CD14-positive monocyte (primary cell): ENCODE measurements at places on chromosomes 6 and 20.

DNA sequence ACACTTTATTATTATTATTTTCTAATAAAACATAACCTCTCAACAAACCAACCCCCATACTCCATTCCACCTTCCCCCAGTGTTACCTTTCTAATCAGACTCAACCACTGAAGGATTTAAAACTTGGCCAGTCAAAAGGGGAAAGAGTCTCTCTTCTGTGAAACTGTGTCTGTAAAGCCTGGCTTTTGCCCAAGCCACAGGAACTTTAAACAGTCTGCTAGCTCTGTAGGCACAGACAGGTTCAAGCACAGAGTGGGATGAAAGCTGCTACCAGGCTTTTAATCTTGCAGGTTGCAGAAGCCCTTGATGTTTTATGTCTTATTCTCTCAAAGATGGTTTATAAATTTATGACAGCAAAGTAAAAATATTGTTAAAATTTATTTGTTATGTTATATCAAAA is 585.7 kb downstream of the TENT5A start:
- no peak for DNase-seq

DNA sequence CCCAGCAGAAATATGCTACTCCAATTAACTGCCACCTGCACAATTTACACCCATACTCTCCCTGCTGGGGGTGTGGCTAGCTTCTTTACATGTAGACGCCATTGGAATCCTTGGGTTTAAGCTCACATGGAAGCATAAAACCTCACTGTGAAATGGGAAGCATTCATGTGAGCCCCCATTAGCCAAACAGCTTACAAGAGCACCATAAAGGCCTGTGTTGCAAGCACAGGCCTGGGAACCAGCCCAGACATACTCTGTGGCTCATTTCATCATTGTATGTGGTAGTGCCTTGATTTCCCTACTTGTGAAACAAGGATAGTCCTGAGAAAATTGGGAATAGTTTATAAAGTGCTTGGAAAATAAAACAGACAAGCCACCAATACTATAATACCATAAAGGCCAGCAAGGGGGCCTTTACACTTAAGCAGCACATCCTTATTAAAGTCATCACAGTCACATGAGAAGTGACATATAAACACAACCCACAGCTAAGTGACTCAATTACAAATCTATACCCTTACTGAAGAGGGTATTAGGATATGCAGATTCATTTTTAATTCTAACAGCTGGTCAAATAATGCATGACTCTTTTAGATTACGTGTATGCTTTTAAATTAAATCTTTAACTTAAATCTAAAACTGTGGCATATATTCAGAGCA is 6.8 kb downstream of the ADNP start:
- no peak for DNase-seq

DNA sequence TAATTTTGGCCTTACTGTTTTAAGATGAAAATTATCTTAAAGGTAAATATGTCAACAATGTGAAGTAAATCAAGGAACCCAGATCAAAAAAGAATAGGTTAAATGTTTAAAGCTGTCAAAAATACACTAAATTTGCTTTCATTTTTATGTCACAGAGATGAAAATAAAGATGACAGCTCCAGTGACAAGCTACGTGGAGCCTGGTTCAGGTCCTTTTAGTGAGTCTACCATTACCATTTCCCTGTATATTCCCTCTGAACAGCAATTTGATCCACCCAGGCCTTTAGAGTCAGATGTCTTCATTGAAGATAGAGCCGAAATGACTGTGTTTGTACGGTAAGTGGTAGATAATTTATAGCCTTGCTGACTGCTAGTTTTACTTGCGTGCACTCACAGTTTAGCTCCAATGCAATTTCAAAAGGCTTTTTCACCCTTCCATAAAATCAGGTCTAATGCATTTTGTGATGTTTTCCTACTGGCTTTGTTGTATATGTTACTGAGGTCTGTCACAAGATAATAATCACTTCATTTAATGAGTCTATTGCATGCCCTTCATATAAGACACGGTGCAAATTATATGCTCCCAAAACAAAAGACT is 1.9 kb downstream of the HEBP2 start:
- DNase-seq, result no peak

DNA sequence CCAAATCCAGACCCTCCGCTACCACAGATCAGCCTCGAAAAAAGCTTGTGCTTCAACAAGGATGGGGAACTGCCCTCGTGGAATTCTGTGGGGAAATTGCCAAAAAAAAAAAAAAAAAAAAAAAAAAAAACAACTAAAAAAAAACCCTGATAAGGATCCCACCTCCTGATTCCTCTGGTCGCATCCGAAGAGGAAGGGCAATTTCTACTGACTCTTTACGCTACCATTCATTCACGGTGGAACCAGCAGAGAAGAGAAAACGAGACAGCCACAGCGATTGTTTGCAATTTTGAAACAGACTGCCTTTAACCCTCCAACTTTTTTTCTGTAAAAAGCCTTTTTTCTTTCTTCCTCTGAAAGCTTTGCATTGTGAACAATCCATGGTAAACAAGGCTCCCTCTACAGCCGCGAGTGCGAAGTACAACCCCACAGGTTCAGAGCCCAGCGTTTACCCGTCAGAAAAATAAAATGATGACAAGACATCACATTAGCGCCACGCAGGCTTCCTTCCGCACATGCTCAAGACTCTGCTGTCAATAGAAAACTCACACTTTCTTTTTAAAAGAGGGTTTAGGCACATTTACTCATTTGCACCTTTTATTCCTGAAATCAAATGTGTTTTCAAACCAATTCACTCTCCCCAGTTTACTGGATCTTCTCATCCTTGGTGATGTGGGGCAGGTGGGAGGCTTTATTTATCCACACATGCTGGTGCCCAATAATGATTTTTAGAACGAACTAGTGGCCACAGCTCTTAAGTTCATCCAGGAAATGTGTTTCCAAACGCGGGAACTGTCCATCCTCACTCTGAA is 100.0 kb downstream of the NOL4L start:
- DNase-seq, result peak; percentile 74

DNA sequence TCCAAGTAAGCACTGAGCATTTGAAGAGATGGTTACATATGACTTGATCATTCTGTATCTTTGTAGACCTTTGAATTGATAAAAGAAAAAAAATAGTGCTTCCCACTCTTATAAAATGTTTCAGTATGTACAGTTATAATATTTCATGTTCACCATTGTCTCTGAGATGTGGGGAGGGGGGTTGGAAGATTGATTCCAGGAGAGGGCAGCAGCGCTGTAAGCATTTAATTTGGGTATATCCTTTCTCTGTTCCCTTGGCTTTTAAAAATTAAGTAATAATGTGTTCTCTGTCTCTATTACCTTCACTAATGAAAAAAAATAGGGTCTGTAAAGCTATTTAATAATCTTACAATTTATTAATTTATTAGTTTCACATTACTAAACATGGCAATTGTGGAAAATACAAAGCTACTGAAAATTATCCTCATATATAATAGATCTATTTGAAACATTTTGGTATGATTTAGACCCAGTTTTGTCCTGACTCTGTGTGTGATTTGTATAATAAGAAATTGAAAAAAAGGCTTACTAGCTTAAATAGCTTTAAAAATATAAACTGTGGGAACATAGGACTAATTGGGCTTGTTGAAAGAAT is 341.2 kb downstream of the CDKAL1 start:
- DNase-seq, result no peak

- DNase-seq, result no peak
Measured at GRCh38 chr6:108484016-108484415, 76.7 kb upstream of the FOXO3 start.

- DNase-seq, result no peak
Measured at GRCh38 chr6:121510568-121511177, 75.2 kb downstream of the GJA1 start.

- no peak for DNase-seq
Measured at GRCh38 chr6:96809119-96809518, 28.2 kb downstream of the GPR63 start.

DNA sequence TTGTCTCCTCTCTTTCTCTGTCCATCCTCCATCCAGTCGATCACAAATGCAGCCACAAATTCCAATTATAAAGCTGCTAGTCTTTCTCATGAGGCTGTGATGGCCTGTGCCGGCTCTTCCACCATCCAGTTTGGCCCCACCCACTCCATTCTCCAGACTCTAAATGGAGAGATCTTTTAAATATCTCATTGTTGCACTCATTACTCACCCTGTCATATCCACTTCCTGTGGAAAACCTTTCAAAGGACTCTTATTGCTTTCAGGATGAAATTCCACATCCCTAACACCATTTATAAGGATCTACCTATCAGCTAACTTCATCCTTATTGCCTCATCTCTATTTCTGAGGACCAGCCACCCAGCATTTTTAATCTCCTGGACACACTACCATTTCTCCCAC is 70.6 kb downstream of the NRN1 start:
- no peak for DNase-seq

- peak; percentile 69 for DNase-seq
Measured at GRCh38 chr6:32192608-32193039, at the start of gene GPSM3. Gene GPSM3 (minus strand): TSS chr6:32192643. CDS start chr6:32192513, 130 bp downstream.

- DNase-seq, result peak; percentile 3
Measured at GRCh38 chr20:58714340-58714922, 21.8 kb downstream of the NPEPL1 start.

GRCh38 chr20:10579942-10580341 is 93.9 kb downstream of the JAG1 start:
- DNase-seq, result no peak

DNA sequence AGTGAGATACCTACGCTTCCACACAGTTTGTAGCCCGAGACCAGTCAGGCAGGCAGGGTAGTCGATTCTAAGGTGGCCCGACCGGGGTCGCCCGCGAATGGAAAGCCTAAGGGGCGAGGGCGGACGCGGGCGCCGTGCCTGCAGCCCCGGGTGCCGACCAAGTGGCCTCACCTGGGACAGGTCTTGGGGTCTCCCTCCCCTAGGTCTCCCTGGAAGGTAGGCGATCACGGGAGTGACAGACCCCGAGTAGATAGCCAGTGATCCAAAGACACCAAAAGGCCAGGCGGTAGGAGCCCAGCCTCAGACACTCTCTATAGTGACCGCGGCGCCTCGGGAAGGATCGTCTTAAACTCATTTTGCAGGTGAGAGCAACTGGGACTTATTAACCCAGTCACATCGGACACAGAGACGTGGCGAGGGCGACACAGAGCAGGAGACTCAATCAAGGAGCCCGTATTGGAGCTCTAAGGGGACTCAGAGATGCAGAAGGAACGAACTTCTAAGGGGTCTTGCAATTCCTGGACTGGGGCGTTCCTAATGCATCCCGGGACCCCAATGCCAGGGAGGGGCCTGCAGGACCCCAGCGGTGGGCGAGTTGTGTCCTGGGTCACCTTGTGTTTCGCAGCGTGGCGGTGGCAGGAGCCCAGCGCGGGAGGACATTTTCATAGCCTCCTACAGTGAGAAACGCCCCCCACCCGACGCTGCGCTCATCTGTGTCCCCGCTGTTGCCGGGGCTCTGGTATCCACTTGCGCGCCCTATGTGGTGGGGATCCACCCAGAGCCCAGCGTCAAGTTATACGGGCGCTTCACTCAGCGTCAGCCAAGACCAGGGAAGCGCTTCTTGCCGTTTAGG is 2.1 kb upstream of the VSX1 start:
- DNase-seq, result no peak

DNA sequence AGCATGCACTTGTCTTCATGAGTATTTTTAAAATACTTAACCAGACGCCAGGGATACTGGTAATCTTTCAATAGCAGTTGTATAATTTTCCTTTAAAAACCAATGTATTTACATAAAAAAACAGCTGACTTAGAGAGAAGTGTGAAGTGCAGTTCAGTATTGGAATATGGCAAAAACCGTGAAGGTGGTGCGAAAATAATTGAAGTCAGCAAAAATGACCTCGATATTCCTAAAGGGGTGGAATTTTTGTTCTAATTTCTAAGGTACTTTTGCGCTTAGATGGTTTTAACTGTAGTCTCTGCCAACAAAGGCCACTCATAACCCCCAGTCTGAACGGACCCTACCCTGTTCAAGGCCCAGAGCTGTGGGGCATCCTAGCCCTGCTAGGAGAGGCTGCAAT is 25.3 kb downstream of the GNAS-AS1 start:
- DNase-seq, result no peak

DNA sequence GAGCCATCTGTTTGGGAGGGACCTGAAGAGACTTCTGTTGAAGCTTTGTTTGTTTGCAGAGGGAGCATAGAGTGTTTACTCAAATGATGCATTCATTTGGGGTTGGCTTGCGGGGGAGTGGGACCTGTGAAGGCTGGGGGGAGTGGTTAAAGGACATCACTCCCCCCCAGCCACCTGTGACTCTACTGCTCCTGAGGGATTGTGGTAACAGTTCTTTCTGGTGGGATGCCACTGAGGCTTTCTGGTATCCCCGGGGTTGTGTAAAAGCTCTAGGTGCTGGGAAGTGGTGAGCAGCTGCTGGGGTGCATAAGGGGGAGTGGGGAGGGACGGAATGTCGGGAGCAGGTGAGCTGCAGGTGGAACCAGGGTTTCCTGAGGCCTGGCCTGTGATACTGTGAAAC is 239.2 kb upstream of the QKI start:
- DNase-seq, result no peak

GRCh38 chr6:25601800-25602673 is 50.0 kb upstream of the SCGN start:
- peak; percentile 16 for DNase-seq
